Activated CD8-positive, alpha-beta memory T cell treated with anti-CD3 and anti-CD28 coated beads, Interleukin-2, amount 50 U/mL, for 4 hours (primary cell): ENCODE measurements at places on chromosomes 16 and 17.

DNA sequence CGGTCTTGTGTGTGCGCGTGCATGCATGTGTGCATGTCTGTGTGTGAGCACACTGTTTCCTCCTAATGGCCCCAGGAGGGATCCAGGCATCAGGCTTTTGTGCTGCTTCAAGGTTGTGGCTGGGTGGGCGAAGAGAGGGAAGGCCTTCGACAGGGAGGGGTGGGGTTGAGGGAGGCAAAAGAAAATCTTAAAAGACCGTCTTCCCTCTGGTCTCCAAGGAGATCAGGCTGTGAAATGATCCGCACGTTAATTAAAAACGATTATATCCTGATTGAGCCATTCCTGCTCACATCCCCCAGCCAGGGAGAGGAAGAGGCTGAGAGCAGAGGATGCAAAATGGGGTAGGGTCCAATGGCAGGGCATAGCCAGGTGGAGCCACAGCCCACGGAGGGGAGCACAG is 46.9 kb downstream of the RAI1 start:
- no peak for DNase-seq

DNA sequence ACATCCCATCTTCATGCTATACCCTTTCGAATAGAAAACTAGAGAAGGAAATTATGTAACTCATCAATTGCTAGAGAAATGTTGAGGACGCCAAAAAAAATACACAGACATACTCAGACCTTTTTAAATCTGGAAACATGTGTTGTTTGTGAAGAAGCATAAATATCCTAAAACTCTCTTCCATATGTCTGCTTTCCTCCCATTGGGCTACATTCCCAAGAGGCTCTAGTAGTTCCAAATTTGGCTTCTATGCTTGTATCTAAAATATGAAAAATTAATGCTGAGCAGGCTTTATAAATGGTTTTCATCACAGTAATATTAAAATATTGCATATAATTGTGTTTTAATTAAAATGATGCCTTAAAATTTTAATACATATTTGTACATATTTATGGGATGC is 297.9 kb upstream of the PSMD7 start:
- no peak for DNase-seq

DNA sequence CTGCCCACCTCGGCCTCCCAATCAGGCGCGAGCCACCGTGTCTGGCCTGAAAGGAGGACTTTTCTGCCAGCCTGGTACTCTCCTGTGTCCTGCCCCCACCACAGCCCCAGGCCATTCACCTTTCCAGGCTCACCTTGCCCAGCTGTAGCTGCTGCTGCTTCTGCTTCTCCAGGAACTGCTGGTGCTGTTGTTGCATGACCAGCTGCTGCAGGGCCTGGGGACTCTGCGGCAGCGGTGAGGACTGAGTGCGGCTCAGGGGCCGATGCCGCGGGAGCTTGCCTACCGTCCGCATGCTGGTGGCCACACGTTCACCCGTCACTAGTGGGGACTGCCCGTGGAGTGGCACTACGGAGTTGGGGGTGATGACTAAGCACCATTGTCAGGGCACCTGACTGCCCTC is 17.7 kb downstream of the G6PC3 start:
- DNase-seq, result no peak

GRCh38 chr17:57243171-57243622 is 13.1 kb upstream of the MSI2 start:
- peak; percentile 77 for DNase-seq

DNA sequence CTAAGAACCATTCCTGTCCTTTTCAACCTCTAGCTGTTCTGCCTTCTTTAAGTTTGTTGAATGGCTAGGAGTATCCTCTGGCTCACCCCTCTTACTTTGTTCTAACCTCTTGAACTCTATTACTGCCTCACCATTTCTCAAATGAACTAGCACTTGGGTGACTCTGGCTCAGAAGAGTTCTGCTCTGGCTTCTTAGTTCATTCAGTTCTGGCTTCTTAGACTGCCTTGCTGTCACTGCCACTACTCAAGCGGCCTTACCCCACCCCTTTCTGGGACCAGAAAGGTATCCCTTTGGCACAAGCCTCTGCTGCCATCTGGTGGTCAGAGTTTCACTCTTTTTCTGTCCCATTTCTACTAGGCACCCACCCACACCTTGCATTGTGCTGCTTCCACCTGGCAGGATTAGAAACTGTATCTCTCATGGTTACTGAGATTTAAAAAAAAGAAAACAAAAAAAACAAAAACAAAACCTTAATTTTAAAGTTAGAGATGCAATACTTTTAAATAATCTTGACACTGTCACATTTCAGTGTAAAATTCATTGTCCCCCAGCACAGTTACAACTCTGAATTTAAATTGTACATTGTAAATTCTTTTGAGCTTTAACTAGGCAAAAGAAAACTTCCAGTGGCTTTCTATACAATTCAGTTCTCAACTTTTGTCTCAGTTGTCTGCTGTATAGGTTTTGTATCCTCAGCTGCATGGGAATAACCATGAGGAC is 6.9 kb upstream of the ABCA10 start:
- peak; percentile 54 for DNase-seq

GRCh38 chr16:76670125-76670857 is 393.1 kb downstream of the CNTNAP4 start:
- no peak for DNase-seq

DNA sequence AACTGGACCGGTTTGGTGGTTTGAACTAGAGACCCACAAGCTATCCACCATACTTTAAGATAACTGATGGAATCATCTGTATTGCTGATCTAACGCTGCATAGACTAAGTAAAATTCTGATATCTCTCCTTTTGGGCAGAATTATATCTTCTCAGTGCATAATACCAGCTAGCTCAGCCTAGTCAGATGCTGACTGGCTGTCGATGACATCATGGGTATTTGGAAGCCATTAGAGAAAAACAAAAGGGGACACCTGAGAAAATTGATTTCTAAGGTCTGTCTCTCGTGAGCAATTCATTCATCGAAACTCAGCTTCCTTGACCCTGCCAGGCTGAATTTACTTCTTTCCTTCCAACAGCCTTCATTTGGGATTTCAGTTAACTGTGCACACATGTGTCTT is 263.0 kb upstream of the CCL2 start:
- no peak for DNase-seq

- no peak for DNase-seq
Measured at GRCh38 chr17:2368359-2368758, 31.1 kb downstream of the SGSM2 start.

DNA sequence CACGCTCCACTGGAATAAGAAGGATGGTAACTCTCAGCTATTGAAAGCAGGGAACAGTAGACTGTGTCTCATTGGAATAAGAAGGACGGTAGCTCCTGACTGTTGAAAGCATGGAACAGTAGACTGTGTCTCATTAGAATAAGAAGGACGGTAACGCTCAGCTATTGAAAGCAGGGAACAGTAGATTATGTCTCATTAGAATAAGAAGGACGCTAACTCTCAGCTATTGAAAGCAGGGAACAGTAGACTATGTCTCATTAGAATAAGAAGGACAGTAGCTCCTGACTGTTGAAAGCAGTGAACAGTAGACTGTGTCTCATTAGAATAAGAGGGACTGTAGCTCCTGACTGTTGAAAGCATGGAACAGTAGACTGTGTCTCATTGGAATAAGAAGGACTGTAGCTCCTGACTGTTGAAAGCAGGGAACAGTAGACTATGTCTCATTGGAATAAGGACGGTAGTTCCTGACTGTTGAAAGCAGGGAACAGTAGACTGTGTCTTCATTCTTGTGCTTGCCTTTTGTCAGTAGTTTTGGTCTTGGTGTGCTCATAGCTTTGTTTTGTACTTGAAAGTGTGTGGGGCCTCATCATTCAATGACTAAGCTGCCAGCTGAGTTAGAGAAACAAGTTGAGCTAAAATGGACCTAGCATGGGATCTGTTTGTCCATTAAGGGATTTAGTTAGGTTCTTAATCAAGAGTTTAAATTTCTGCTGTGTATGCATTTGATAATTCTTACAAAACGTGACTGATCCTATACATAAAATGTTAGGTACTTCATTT is 58.5 kb downstream of the BANP start:
- DNase-seq, result no peak
